ENCODE measurements at places on chromosomes 7 and 10.

GRCh38 chr10:58641708-58642107 is 129.0 kb downstream of the BICC1 start:
- no peak for DNase-seq

GRCh38 chr7:16063716-16064675 is 357.3 kb downstream of the CRPPA start:
- no peak for DNase-seq

GRCh38 chr7:106968160-106968559 is 76.3 kb upstream of the PRKAR2B start:
- DNase-seq: no peak

- peak; percentile 24 for DNase-seq
These were observed 4.6 kb downstream of the TRPV6 start for GRCh38 chr7:142880876-142881505.

DNA sequence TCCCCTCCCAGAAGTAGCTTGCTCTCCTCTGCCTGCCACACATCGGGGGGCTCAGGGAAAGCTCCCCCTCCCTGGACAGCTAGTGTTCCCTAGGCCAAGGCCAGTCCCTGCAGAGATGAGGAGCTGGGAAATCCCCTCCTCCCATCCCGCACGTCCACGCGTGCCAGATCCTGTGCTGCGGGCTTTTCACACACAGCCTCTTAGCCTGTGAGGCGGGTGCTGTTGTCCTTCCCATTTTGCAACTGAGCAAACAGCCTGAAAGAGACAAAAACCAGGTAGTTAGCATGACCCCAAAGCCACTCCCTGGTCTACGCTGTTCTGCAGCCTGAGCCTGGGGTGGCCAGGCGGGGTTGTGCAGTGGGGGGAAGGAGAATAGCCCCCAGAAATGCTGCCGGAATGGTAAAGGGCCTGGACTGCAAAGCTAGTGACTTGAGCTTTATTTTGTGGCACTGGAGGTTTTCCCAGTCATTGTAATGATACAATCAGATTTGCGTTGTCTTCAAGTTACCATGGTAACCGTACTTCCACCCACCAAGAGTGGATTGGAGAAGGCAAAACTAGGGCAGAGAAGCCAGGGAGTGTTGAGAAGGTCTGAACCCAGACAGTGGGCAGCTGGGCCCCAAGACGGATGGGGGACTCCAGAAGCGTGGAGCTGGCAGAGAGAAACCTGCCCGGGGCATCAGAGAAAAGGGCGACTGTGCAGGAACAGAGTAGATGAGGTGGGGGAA is 98.6 kb upstream of the KCTD7 start:
- no peak for DNase-seq

DNA sequence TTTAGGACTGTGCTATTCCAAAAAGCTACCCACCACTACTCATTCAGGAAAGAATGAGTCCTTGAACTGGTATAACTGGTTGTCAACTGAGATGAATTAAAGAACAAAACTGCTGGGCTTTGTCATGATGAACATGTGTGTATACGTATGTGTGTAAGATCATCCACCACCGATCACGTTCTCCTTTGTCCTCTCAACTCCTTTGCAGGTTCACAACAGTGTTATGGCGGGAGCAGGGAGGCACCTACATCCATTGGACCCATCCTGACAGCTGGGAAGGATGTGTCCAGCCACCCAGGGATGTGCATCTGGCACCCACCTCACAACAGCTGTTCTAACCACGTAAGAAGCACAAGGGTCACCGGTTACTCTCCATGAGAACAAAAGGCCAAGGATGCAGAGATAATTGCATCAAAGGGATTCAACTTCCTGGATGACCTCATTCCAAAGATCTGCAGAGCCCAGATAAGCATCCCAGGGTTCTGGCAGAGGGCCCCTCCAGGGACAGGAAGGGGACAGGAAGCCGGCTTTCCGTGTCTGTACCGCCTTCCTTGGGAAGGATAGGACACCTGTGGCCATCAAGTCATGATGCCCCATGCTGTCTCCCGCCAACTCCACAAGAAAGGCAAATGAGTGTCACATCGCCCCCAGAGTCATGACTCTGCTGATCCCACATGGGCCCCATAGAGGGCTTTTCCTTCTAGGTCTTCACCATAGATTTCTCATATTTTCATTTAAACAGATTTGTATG is 66.1 kb downstream of the STEAP1B start:
- no peak for DNase-seq

DNA sequence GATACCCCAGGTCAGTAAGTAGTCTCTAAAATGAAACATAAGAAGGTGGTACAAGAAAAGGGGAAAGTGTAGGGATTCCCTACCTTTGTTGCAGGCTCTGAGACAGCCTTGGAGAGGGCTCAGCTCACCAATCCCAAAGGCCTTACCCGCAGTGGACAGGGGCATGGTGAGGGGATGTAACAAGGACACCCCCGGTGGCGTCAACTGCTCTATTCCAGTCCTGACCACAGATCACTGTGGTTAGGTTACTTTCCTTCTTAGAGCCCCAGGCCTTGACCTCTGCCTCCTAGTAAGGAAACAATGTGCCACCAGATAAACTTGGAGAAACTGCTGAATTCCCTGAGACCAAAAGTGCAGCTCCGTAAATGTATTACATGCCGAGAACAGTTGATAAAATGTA is 17.5 kb downstream of the PLXNA4 start:
- DNase-seq: no peak

- no peak for DNase-seq
These were observed 39.2 kb downstream of the PAPOLB start for GRCh38 chr7:4822677-4823076.

DNA sequence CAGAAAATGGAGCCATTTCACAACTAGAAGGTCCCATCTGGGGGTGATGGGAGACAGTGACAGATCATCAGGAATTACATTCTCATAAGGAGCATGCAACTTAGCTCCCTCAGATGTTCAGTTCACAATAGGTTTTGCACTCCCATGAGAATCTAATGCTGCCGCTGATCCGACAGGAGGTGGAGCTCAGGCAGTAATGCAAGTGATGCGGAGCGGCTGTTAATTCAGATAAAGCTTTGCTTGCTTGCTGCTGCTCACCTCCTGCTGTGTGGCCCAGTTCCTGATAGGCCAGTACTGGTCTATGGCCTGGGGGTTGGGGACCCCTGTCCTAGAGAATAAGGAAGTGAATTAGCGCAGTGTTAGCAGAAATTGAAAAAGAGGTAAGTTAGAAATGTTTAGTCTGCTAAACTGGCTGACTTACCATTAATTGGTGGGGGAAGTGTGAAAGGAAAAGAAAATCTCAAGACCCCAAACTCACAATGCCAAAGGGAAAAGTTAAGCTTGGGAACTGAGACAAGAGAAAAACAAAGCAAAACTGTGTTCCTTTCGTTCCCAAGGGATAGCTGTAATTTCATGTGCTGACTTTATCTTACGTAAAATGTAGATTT is 76.4 kb downstream of the LYZL2 start:
- DNase-seq: no peak

DNA sequence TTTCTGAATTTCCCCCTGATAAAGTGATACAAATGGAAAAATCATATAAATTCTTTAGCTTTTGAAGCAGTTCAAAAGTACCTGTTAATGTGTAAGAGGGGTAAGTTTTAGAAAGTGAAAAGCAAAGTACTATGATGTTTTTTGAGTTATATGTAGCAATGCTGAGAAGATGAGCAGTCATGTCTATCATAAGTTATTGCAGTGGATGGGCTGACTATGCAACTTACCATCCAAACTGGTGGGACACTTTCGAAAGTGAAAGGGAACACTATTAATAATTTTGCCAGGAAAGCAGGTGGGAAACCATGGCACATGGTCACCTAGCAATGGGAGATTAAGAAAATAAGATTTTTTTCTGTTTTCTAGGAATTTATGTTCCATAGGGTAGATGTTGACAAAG is 4.1 kb downstream of the MINPP1 start:
- no peak for DNase-seq

DNA sequence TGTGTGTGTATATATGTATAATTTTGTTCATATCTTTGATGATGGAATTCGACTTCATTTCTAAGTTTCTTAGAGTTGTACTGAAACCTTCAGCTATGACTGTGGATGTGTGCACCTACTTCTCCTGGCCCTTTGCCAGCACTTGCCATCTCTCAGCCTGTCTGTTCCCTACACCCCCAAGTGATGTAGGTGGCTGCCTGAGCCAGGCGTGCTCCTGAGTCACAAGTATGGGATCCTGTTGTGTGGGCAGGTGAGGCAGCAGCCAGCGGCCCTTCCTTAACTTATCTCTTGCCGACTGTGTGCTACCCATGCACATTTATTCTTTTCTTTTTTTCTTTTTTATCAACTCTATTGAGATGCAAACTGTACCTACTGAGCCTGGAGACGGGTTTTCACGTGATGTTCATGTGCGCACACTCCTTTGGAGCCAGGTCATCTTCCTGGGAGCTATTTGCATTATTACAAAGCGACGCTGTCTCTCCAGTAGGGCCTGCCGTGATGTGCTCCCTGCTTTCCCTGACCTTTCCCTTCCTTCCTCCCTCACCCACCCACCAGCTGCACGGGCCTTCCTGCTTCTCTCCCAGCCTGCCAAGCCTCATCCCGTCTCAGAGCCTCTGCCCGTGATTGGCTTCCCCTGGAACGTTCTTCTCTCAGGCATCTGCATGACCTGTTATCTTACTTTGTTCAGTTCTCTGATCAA is 31.3 kb upstream of the GALNT11 start:
- DNase-seq: no peak

GRCh38 chr10:82353381-82353780 is 478.4 kb downstream of the NRG3 start:
- no peak for DNase-seq

DNA sequence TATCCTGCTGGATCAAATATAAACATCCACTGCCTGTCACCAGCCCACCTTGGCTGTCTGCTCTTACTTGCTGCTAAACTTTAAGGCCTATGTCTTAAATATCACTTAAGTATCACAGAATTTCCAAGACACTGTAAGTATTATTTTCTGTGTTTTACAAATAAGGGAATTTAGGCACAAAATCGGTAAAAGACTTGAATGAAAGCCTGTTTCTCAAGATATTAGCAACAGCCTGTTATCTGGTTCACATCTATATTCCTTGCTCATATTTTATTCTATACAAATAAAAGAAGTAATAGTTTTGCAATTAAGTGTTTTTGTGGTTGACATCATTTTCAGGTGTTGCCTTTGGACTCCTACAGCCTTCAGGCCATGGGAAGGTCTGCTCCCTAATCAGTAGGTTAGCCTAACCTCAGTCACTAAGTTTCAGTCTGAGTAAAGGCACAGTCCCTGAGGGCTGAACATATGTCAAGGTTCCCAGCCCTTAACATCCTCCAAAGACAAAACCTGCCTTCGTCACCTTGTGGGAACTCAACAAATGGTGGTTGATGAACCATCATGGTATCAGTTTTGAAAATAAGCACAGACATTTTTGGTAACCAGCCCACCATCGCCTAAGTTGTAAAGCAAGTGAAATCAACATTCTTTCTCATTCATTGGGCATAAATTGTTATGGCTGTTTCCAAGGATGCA is 127.1 kb downstream of the CREB5 start:
- no peak for DNase-seq

GRCh38 chr7:3065724-3066143 is 22.1 kb upstream of the CARD11 start:
- peak; percentile 37 for DNase-seq

DNA sequence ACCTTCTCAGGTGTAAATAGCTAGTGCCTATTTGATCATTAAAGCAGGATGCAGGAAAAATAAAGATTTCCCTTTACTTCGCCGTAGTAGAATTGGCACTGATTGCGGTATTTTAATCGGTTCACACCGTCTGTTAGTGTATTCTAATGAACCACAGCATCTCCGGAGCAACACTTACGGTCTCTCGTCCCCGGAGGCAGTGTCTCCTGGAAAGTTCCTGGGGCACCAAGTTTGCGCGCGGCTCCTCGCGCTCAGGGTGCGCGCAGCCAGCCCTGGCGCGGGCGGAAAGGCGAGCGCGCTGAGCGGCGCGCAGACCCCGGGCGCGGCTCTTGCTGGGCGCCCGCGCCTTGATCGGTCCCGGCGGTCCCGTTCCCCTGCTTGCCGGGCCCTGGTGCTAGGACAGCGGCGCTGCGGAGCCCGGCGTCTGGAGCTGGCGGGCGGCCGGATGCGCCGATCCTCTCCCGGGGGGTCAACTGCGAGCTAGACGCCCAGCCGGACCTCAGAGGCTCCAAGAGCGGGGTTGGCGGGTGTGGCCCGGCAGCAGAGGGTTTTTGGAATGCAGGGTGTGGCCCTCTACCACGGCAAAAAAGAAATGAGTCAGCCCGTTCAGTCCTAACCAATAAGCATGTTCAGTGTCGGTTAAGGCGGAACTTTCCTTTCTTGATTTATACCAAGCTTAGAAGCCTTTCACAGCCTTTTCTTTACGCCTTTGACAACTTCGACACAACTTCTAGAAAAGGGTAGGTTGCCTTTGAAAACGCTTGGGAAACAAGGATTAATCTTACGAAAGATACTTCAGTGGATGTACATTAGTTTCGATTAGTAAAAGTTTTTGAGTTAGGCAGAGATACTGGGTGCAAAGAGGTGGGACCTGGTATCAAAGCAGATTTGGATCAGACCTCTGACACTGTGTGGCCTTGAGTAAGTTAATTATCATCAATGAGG is 166.8 kb upstream of the ASAH2 start:
- peak; percentile 64 for DNase-seq

DNA sequence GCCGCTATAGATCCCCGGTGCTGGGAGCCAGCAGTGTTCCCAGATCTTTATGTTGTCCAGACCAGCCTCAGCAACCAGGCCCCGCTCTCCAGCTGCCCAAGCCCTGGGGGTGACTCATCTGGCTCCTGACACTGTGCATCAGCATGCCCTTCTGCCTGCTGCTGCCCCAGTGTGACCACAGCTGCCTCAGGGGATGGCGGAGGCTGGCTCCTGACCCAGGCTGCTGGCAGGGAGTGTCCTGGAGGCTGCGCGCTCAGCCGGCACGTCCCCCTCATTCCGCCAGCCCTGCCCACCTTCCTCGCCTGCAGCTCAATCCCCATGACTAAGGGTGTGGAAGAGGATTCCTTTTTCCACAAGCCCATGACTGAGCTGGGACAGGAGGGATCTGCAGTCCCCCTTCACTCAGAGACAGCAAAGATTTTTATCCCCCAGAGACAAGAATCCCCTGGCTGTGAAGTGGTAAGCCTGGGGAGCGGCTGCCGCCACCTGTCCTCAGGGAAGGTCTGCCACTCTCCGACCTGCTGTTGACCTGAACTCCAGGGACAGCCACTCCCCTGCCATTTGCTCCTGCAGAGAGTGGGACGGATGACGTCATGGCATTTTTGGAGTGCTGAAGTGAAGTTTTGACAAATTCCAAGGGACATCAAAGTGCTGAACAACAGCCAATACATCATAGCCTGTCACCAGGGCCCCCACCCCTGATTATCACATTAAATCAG is 182.8 kb upstream of the BMPER start:
- no peak for DNase-seq

- DNase-seq: no peak
These were observed 457.6 kb downstream of the PLXNA4 start for GRCh38 chr7:132118641-132119040.

DNA sequence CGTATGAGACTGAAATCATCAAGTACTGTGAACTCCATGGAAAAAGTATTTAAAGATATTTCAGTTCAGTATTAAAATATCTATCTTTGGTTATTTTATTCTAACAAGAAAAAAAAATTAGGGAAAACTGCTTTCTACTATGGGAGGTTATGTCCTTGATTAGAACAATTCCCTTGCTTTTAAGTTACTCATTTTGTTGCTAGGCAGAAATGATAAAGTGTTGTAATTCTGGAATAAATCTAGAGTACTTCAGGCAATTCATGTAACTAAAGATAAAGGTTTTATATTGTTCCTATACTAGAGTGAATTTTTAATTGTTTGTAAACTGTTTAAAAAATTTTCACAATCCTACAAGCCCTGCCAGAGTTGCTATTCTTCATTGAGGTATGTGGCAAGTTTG is 92.0 kb downstream of the BBS9 start:
- DNase-seq: no peak
